Fibroblast of lung (primary cell): ENCODE measurements at places on chromosomes 1 and 21. TPM values are rescaled to one million over a fixed set of nuclear protein-coding genes. Genes with fewer than 3 reads are reported as not detected.
A peak's percentile ranks its signal among the peaks of the same experiment; 100 is the strongest.

GRCh38 chr21:34126269-34126668 lies 52.9 kb downstream of the MRPS6 start:
- H3K36me3 ChIP-seq, result no peaks in the 10 kb centered on the region
- no peak overlapping the region for H3K4me3 ChIP-seq
- peak; percentile 16 for DNase-seq
- peak overlapping the region; percentile 15 for H3K27ac ChIP-seq
- H3K4me1 ChIP-seq, result peaks cover 21% of the 10 kb centered on the region
- H3K27me3 ChIP-seq, result no peaks in the 10 kb centered on the region

DNA sequence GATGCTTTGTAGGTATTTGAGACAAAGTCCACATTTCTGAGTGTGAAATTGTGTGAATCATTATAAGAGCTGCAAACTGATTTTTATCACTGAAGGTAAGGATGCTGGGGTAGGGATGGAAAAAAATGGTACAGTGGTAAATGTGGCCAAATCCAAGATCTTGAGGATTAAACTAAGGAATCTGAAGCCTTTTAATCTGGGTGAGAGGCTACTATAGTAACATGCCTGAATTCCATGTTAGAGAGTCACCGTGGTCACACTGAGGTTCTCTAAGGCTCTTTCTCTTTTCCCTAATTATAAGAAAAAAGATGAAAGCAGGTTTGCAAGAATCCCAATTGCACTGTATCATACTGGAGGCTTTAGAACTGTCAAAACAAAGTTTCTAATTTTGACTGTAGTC lies 17.6 kb downstream of the PTGER3 start:
- no peaks in the 10 kb centered on the region for H3K27me3 ChIP-seq
- H3K27ac ChIP-seq, result no peak overlapping the region
- no peak for DNase-seq
- H3K4me3 ChIP-seq, result no peak overlapping the region
- no peaks in the 10 kb centered on the region for H3K4me1 ChIP-seq

DNA sequence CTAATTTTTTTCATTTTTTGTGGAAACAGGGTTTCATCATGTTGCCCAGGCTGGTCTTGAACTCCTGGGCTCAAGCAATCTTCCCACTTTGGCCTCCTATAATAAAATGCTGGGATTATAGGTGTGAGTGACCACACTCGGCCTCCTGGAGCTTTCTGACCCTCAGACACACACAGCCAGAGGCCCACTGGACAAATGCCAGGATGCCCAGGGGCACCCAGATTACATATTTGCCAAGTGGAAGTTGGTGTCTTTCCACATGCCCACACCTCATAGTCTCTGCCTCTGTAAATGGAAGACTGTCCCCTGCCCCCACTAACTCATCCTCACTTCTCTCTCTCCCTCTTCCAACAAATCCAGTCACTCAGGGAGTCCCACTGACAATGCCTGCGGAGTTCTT lies 63.4 kb upstream of the LRP8 start:
- no peaks in the 10 kb centered on the region for H3K4me1 ChIP-seq
- peaks cover 2% of the 10 kb centered on the region for H3K27me3 ChIP-seq
- no peak overlapping the region for H3K27ac ChIP-seq
- no peak for DNase-seq
- H3K36me3 ChIP-seq, result no peaks in the 10 kb centered on the region

DNA sequence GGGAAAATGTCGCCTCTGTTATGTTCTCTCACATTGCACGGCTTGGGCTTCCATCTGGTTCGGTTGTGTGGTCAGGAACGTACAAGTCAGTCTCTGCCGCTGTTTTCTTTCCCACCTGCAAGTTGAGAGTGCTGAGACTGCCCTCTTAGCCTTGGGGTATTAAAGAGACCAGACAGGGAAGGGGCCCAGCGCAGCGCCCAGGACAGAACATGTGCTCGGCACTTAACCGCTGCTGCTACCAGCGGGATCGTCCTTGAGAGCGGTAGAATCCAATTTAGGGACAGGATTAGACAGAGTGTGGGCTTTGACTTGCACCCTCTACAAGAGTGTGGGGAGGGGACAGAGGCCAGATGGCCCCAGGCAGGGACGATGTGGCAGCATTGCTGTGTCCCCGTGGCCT lies 17.7 kb upstream of the AGPAT3 start:
- no peaks in the 10 kb centered on the region for H3K27me3 ChIP-seq
- H3K4me1 ChIP-seq, result no peaks in the 10 kb centered on the region
- H3K36me3 ChIP-seq, result no peaks in the 10 kb centered on the region
- H3K4me3 ChIP-seq, result no peak overlapping the region
- no peak overlapping the region for H3K27ac ChIP-seq
- DNase-seq, result no peak

GRCh38 chr1:233268389-233269022 lies 27.0 kb downstream of the PCNX2 start:
- no peak overlapping the region for H3K4me3 ChIP-seq
- H3K27ac ChIP-seq, result no peak overlapping the region
- no peaks in the 10 kb centered on the region for H3K4me1 ChIP-seq
- DNase-seq, result no peak
- H3K36me3 ChIP-seq, result no peaks in the 10 kb centered on the region
- H3K27me3 ChIP-seq, result no peaks in the 10 kb centered on the region

- H3K27ac ChIP-seq, result no peak overlapping the region
- no peaks in the 10 kb centered on the region for H3K27me3 ChIP-seq
- no peak for DNase-seq
- no peak overlapping the region for H3K4me3 ChIP-seq
- no peaks in the 10 kb centered on the region for H3K4me1 ChIP-seq
Observed at GRCh38 chr1:36796733-36797132, 237.6 kb downstream of the GRIK3 start.

DNA sequence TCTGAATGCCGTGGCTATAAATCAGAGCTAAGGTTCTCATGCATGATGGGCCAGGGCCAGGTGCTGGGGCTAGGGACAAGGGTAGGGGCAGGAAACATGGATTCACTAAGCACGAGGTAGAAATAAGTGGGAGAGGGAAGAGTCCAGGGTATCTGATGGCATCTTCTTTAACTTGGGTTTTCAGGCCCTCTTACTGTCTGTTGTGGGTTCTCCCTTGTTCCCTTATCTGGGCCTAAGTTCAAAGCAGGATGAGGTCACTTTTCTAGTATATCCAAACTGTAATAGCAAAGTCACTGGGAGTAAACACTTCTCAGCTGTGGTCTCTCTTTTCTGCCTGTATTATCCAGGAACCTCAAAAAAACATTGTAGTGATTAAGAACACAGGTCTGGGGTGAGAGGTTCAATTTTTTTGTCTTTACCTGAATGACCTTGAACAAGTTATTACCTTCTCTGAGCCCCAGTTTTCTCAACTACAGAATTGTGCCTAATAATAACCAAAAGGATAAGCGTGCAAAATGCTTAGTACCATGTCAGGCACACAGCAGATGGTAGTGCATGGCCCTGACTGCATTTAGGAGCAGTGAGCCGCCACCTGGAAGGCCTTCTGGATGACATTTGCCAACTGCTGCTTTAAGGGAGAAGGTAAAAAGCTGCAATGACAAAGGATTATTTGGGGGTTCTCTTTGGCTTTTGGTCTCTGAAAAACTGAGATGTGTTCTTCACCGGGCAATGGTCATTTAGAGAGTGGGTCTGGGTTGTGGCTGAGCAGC lies 53.6 kb upstream of the A3GALT2 start:
- H3K36me3 ChIP-seq, result peaks cover 8% of the 10 kb centered on the region
- no peaks in the 10 kb centered on the region for H3K27me3 ChIP-seq
- no peak overlapping the region for H3K4me3 ChIP-seq
- peak; percentile 63 for DNase-seq

DNA sequence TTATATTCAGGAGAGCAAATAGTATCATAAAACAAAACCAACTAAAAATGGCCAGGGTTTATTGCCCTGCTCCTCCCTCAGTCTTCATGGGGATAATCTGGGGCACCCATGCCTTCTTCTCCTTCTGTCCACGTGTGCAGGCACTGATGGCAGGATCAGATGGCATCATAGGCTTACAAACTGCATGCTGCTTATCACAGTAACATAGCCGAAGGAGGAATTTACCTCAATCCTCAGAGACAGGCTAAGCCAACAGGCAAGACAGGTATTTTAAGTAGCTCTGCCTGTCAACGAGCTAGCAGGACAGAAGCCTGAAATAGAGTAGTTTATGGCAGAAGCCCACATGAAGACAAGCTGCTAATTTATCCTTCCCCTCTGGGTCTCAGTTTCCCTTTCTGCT lies 9.4 kb downstream of the LAMB3 start:
- no peak for DNase-seq
- H3K36me3 ChIP-seq, result no peaks in the 10 kb centered on the region
- H3K4me3 ChIP-seq, result no peak overlapping the region

DNA sequence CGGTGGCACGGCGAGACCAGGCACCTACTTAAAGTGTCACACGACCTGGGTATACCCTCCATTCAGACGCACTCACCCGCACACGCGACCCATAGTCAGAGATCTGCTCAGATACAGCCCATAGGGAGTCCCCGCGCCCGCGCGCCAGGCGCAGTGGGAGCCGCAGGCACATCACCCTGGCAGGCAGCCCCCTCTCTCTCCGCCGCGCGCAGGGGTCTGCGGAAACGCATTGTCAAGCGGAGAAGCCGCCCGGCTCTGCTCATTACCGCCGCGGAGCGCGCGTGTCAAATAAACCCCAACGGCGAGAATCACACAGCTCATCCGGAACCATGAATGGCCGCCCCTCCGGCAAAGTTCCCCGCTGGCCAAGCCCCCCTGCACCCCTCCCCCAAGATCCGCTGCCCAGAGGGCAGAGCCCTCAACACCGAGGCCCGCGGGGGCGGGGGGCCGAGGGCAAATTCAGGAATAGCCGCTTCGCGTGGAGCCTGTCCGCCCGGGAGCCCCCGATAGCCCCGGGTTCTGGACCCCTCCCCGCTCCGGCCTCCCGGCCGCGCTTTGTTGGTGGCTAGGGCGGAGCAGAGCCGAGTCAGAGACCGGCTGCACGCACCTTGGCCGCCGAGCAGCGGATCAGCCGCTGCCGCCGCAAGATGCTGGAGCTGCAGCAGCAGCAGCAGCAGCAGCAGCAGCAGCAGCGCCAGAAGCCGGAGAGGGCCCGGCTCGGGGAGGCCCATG lies 522 bp downstream of the LRP8 start:
- H3K27ac ChIP-seq, result peak overlapping the region; percentile 85
- H3K4me3 ChIP-seq, result peak overlapping the region; percentile 81
- H3K27me3 ChIP-seq, result no peaks in the 10 kb centered on the region
- peak; percentile 44 for DNase-seq

DNA sequence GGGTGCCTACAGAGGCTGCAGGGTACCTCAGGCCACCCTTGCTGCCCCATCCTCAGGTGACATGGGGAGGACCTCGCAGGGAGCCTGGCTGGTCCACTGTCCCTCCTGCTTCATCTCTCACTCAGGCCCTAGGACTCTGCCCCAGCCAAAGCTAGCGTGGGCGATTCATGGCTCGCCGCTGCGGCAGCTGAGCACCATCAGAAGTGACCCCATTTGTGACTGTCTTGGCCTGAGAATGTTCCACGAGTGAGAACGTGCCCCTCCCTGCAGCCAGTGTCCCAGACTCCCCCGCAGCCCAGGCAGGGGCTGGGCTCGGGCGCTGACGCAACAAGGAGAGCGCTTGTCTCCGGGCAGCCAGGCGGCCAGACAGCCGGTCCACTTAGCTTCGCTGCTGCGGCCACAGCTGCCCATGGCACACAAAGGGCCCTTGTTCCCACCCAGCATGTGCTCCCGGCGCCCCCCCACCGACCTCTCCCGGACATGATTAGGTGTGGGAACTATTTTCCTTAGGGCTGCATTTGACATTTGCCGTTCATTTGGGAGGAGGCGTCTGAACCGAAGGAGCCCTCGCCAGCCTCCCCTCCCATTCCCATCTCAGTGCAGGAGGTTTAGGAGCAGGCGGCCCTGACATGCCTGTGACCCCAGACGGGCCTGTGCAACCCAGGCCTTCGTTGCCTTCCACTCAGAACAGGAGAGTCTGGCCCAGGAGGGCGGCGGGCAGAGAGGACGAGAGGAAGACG lies 19.3 kb upstream of the POFUT2 start:
- H3K36me3 ChIP-seq, result no peaks in the 10 kb centered on the region
- H3K4me3 ChIP-seq, result peak overlapping the region; percentile 17
- peak; percentile 95 for DNase-seq
- H3K27me3 ChIP-seq, result no peaks in the 10 kb centered on the region

- no peak overlapping the region for H3K4me3 ChIP-seq
- no peaks in the 10 kb centered on the region for H3K36me3 ChIP-seq
- H3K27me3 ChIP-seq, result no peaks in the 10 kb centered on the region
- H3K4me1 ChIP-seq, result peaks cover 8% of the 10 kb centered on the region
- no peak for DNase-seq
Observed at GRCh38 chr21:42633858-42634257, 19.6 kb upstream of the PDE9A start.

GRCh38 chr21:39581414-39581813 lies 31.3 kb upstream of the B3GALT5 start:
- no peaks in the 10 kb centered on the region for H3K4me1 ChIP-seq
- no peaks in the 10 kb centered on the region for H3K27me3 ChIP-seq
- no peak for DNase-seq
- no peaks in the 10 kb centered on the region for H3K36me3 ChIP-seq
- H3K27ac ChIP-seq, result no peak overlapping the region
- H3K4me3 ChIP-seq, result no peak overlapping the region

DNA sequence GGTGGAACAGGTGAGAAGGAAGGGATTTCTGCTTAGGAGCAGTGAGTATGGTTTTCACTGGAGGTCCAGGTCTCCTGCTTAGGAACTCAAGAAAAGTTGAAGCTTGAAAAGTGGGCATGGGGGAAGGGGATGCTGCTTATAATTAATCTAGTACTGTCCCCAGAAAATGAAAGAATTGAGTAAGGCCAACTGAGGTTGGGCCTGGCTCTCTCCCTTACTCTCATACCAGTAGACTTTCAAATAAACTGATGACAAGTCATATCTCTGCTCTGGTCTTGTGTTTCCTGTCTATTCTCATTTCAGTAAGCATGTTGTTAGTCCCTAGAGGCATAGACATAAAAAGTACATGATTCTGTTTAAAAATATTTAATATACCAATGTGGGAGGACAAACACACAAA lies 26.4 kb downstream of the CD48 start:
- no peak overlapping the region for H3K27ac ChIP-seq
- H3K27me3 ChIP-seq, result no peaks in the 10 kb centered on the region
- DNase-seq, result no peak
- H3K36me3 ChIP-seq, result no peaks in the 10 kb centered on the region
- H3K4me1 ChIP-seq, result no peaks in the 10 kb centered on the region
- no peak overlapping the region for H3K4me3 ChIP-seq

GRCh38 chr21:35095859-35096291 lies 46.8 kb upstream of the RUNX1 start:
- no peaks in the 10 kb centered on the region for H3K27me3 ChIP-seq
- no peaks in the 10 kb centered on the region for H3K36me3 ChIP-seq
- peak; percentile 75 for DNase-seq

DNA sequence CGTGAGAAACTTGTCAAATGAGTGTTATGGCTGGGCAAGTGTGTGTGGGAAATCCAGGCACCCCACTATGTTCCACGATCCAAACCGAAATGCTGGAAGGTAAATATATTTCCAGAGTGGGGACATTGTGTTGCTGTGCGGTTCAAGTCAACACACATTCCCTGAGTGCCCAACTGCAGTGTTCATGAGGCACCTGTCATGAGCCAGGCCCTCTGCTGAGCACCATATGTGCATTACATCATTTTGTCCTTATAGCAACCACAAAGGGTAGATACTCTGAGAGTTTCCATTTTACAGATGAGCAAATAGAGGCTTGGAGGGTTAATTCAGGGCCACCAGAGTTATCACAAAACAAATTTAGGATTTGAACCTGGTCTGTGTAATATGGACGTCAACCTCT lies 59.9 kb upstream of the SOD1 start:
- no peak overlapping the region for H3K4me3 ChIP-seq
- H3K4me1 ChIP-seq, result no peaks in the 10 kb centered on the region
- no peaks in the 10 kb centered on the region for H3K27me3 ChIP-seq
- H3K27ac ChIP-seq, result no peak overlapping the region

Gene RAP1GAP
- under 0.01 and 0.26 TPM in 2 replicates for total RNA-seq

Gene SETD4
- 11.3 and 17.2 TPM in 2 replicates for total RNA-seq

Gene OR6N1
- total RNA-seq, result not detected in 2 replicates

Gene SHE
- total RNA-seq, result under 0.01 TPM in 1 of 2 replicates, not detected in the other

Gene EFNA1
- total RNA-seq, result 0.26 TPM in 1 of 2 replicates, not detected in the other
